Stimulated activated CD4-positive, alpha-beta T cell treated with anti-CD3 and anti-CD28 coated beads, Interleukin-1b, Interleukin-23, amount 100 ng/mL, for 1 hour (primary cell): ENCODE measurements at places on chromosomes 2 and 18.

- no peak for DNase-seq
Observed at GRCh38 chr2:57891086-57891712, 155.4 kb upstream of the VRK2 start.

- peak; percentile 23 for DNase-seq
Observed at GRCh38 chr2:37389989-37390765, 45.7 kb downstream of the QPCT start.

GRCh38 chr2:183000846-183001245 lies 37.4 kb downstream of the NCKAP1 start:
- DNase-seq: no peak

GRCh38 chr2:241540401-241540770 lies 18.2 kb upstream of the BOK start:
- DNase-seq: no peak

DNA sequence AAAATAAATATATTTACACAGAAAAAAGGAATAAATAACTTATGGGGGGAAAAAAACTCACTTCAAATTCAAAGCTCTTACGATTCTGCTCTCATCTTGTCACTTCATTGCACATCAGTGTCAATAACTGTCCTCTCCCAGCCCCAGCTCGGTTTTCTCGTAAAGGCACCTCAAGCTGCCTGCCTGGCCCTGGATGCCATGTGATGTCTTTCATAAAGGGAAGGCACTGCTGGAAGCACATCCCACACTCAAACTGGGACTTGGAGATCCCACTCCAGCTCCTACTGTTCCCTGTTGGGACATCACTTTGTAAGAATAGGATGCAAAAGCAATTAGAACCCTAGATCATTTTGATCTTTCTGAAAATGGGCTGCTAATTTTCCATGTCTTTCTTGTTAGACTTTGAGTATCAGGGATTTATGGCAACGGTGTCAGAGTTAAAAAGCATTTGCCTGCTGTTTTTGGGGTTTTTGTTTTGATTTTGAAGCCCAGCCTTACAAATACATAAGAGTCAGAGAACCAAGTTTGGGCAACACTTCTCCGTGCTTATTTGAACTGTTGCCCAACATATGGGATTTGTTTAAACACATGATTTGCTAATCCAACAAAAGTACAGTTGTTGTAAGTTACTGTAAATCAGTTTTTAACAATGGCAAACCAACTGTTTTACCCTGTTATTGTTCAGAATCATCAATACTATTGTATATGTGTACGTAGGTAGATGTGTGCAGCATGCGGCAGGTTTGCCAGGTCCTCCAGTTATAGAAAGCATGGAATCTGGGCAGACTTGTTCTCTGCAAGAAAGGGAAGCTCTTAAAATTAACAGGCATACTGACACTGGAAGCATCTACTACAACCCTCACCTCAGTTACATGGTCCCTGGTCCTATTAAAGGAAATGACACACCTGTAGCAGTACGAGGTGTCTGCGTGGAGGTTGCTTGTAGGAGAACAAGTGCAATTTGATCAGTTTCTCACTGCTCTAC lies 20.6 kb downstream of the SERTAD2 start:
- DNase-seq: no peak

GRCh38 chr18:13577091-13577697 lies 149.2 kb downstream of the FAM210A start:
- DNase-seq: no peak

- no peak for DNase-seq
Observed at GRCh38 chr2:10303694-10304378, 1.1 kb downstream of the HPCAL1 start.

GRCh38 chr2:8300216-8300615 lies 381.6 kb upstream of the ID2 start:
- DNase-seq: no peak

GRCh38 chr2:62578803-62579640 lies 73.0 kb upstream of the TMEM17 start:
- DNase-seq: no peak

GRCh38 chr2:64634345-64635267 lies 19.1 kb downstream of the SERTAD2 start:
- DNase-seq: no peak

- DNase-seq: no peak
Observed at GRCh38 chr18:28147674-28148171, 29.2 kb downstream of the CDH2 start.

DNA sequence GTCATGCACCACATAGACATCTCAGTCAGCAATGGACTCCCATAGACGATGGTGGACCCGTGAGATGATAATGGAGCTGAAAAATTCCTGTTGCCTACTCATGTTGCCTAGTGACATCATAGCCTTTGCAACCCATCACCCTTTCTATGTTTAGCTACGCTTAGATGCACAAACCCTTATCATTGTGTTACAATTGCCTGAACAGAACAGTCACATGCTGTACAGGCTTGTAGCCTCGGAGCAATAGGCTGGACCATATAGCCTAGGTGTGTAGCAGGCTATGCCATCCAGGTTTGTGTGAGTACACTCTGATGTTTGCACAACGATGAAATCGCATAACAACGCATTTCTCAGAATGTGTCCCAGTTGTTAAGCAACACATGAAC lies 221.6 kb downstream of the ALPK2 start:
- DNase-seq: no peak

- DNase-seq: no peak
Observed at GRCh38 chr2:173192071-173192470, 116.4 kb downstream of the MAP3K20 start.

GRCh38 chr2:239819974-239820555 lies 205.1 kb downstream of the NDUFA10 start:
- DNase-seq: no peak

GRCh38 chr18:35949903-35950627 lies 22.4 kb upstream of the RMP24 start:
- peak; percentile 16 for DNase-seq

DNA sequence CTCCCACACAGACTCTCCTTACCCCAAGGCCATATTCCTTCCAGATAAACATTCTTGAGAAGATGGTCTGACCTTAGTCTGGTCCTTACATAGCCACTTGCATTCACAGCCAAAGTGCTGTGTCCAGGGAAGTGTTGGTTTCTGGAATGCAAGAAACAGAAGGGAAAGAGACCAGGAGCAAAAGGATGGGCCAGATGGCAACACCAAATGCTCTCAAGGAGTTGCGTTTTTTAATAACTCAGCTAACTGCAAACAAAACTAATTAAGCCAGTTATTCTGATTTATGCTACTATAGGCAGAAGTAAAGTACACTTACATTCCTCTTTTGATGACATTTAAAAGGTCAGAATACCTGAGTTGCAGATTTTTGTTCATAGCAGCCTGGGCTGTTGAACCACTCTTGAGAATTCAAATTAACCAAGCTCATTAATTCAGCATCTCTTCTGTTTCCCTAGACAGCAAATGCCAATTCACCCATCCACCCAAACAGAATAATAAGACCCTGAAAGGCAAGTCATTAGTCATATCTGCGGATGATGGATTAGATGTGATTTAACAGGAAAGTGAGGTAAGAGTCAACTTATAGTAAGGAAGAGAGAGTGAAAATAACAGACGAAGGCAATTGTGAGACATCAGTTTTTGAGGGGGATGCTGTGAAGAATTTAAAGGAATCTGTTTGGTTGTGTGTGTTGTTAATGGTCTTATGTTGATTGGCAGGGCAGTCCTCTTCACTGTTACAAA lies 18.8 kb downstream of the CCDC85A start:
- no peak for DNase-seq

DNA sequence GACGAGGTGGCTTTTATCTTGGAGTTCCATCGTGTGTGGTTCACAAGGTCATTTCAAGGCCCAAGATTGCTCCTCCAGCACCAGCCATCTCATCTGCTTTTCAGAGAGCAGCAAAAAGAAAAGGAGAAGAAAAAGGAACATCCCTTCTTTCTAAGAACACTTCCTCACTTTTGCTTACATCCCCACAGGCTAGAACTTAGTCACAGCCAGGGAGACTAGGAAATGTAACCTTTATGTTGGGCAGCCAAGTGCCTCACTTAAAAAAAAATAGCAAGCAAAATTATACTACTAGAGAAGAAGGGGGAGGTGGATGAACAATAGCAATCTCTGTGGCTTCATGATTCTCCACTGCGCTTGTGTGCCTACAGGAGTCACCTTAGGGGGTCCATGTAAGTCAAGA lies 141.8 kb downstream of the SMAD2 start:
- DNase-seq: no peak

GRCh38 chr18:7958081-7958896 lies 391.2 kb downstream of the PTPRM start:
- no peak for DNase-seq

DNA sequence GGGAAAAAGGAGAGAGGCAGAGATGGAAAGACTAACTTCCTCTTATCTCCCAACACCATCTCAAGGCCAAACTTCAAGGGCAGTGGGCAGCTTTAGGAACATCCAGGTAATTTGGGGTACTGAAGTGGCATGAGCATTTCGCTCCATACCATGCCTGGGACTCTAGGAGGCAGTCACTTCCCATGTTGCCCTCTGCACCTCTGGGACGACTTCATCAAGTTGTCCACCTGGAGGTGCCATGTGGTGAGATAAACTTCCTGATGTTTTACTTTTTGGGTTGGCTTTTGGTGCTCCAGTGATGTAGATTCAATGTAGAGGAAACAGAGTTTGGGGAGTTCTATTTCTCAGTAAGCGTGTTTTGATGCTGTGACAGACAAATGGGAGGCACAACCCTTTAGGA lies 56.3 kb upstream of the UPP2 start:
- no peak for DNase-seq

DNA sequence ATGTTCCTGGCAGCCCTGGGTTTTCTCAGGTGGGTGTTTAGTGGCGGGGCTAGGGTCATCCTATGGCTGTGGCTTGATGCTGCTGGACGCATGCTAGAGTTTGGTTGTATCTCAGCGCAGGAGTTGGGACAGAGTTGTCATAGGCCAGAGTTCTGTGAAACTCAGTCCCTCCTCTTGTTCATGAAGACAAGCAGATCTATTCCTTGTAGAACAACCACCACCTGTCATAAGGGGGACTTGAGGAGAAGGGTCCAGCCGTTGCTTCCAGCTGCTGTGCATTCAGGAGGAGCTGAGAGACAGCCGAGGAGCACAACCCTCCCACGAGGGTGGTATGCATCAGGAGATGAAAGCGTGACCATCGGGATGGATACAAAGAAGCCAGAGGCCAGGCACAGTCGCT lies 26.4 kb downstream of the DCDC2C start:
- DNase-seq: no peak

- no peak for DNase-seq
Observed at GRCh38 chr2:62808554-62808953, 103.0 kb downstream of the EHBP1 start.

- no peak for DNase-seq
Observed at GRCh38 chr2:233248999-233249398, 2.5 kb upstream of the ATG16L1 start.

- no peak for DNase-seq
Observed at GRCh38 chr2:67564076-67564475, 166.9 kb downstream of the ETAA1 start.

DNA sequence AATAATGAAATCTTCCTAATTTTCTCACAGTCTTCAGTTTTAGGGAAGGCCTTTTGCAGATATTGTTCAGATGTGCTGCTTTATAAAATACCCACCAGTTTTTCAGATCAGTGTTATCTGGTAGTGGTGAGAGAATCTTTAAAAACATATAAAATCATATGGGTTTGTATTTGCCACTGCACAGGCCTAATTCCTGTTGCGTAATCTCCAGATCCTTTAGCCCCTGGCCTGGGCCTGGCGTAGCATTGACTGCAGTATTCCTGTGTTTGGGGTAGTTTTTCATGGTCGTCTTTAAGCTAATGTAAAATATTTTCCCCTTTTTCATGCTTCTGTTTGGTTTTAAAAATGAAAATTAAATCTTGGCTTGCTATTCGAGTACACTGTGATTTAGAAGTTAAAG lies 43.2 kb downstream of the TSHZ1 start:
- DNase-seq: no peak

GRCh38 chr18:59387687-59388565 lies 28.9 kb upstream of the LMAN1 start:
- no peak for DNase-seq

GRCh38 chr2:85329181-85329651 lies 1.4 kb upstream of the TGOLN2 start:
- no peak for DNase-seq

- no peak for DNase-seq
Observed at GRCh38 chr2:153222231-153223165, 256.1 kb downstream of the RPRM start.

GRCh38 chr2:239806758-239807434 lies 218.2 kb downstream of the NDUFA10 start:
- DNase-seq: no peak

GRCh38 chr2:224479826-224480225 lies 77.9 kb upstream of the FAM124B start:
- DNase-seq: no peak

GRCh38 chr2:133390156-133390555 lies 178.1 kb downstream of the NCKAP5 start:
- no peak for DNase-seq

DNA sequence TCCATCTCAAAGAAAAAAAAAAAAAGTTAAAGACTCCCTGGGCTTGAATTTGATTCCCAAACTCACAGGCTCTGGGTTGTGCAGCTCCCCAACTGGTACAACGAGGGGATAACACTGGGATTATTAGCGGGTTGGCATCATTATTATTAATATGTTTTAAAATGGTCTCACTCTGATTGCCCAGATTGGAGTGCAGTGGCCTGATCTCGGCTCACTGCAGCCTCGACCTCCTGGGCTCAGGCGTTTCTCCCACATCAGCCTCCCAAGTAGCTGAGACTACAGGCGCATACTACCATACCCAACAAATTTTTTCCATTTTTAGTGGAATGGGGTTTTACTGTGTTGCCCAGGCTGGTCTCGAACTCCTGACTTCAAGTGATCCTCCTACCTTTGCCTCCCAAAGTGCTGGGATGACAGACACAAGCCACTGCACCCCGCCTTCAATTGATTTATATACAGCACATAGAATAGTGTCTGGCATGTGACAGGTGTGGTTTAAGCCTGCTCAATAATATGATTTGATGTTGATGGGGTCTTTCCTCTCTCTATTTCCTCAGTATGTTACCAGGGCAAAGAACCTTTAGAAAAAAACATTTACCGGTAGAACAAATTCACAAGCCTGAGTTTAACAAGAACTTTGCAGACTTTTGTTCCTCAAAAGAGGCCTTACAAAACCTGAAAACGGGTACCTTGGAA lies 12.2 kb downstream of the MYCN start:
- DNase-seq: no peak

DNA sequence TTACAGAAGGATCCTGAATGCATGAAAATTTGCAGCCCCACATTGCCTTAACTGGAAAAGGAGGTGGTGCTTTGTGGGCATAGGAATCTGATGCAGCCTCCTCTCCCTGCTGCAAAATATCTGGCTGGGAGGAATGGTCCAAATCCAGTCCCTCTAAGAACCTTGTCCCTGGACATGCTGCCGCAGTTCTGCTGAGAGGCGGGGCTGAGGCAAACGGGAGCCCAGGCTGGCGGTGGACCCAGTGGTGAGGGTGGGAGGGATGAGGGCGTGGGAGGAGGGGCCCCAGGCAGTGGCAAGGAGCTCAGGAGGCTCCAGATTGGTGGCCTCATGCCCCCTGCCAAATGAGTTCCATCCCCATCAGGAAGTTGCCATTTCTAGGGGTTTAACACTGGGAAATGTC lies 36.2 kb downstream of the ZAP70 start:
- no peak for DNase-seq
